ENCODE measurements at places on chromosomes 3 and 15.

GRCh38 chr3:124373524-124373923 is 356.7 kb upstream of the UMPS start:
- DNase-seq = peak; percentile 67

- no peak for DNase-seq
These were observed 44.9 kb upstream of the SEC13 start for GRCh38 chr3:10365791-10366190.

DNA sequence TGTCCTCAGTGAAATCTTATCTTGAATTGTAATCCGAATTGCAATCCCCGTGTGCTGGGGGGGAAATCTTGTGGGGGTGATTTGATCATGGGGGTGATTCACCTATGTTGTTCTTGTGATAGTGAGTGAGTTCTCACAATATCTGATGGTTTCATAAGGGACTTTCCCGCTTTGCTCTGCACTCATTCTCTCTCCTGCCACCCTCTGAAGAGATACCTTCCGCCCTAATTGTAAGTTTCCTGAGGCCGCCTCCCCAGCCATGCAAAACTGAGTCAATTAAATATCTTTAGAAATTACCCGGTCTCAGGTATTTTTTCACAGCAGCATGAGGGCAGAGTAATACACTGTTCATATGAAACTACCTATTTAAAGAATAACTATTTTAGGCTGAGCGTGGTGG is 304.1 kb upstream of the EPHA6 start:
- DNase-seq = no peak

DNA sequence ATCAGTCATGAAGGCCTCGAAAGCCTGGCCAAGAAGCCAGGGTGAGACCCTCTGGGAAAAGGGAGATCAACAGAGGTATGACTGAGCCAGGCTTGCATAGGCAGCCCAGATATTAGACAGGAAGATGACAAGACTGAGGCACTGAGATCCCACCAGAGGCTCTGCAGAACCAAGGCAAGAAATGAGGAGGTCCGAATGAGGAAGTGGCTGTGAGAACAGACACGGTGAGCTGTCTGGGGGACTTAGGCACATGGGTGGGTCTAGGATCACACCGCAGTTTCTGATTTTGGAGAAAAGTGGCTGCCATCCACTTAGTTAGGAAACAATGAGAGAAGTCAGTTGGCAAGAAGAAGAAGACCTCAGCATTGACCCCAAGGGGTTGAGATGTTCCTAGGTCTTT is 31.5 kb upstream of the PRSS50 start:
- no peak for DNase-seq

DNA sequence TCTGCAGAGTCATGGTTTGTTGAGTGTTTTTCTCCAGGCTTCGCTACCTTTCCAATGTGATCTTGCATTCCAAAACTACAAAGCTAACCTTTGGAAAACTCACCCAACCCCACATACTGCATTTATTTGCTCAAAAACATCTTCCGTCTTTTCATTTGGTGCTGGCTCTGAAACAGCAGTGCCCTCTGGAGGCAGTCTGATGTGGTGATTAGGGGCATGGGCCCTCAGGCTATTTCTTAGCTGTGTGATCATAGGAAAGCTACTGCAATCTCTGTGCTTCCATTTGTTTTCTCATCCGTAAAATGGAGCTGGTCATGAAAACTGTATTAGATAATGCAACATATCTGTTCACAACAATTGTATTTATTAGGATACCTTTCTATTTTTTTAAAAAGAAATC is 47.0 kb downstream of the MTHFS start:
- DNase-seq = no peak

DNA sequence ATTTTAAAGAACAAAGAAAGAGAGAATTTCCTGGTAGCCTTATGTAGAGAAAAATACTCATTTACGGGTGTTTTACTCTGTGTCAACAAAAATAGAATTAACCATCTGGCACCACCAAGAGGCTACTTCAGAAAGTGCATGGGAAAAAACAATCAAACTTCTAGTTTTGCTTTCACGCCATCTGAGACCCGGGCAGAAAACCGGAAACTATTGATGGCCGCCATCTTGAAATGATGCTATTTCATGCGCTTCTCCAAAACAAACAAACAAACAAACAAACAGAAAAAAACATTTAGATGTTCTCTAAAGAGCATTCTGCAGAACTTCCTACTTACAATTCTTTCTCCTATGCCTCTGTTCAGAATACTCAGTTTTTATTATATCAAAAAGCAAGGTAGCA is 49.4 kb upstream of the SYNPR start:
- peak; percentile 83 for DNase-seq

DNA sequence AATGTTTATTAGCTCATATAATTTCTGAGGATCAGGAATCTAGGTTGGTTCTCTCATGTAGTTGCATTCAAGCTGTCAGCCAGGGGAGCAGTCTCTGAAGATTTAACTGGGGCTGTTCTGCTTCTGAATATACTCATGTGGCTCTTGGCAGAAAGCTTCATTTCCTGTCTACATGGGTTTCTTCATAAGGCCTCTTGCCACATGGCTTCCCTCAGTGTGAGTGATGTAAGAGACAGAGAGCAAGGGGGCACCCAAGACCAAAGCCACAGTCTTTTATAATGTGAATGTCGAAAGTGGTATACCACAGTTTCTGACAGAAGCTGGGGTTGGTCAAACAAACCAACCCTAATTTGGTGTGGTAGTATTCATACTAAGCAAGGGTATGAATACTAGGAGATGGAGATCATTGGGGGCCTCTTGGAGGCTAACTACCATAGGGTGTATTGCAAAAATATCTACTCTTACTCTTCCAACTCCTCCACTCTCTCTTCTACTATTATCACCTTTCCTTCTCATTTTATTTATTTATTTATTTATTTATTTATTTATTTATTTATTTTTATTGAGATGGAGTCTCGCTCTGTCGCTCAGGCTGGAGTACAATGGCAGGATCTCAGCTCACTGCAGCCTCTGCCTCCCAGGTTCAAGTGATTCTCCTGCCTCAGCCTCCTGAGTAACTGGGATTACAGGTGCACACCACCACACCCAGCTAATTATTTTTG is 123.8 kb downstream of the B3GALNT1 start:
- no peak for DNase-seq

DNA sequence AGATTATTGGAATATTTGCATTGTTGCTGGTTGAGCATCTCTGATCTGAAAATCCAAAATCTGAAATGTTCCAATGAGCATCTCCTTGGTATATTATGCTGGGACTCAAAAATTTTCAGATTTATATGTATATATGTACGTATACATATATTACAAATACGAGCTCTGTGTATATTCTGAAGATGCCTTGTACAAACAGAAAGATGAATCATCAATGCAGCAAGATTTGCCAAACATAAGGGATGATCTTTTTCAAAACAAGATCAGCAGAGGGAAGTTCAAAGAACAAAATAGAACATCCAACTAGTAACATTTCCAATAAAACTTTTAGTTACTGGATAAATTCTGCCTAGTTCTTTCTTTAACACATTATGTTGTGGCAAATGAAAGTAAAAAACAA is 42.5 kb downstream of the HERC1 start:
- DNase-seq = no peak

GRCh38 chr3:170572665-170573253 is 13.1 kb downstream of the SLC7A14 start:
- DNase-seq = peak; percentile 80
